Naive thymus-derived CD4-positive, alpha-beta T cell (primary cell): ENCODE measurements at places on chromosomes 1 and 21.

GRCh38 chr1:68201546-68202238 is 30.6 kb downstream of the WLS start:
- DNase-seq: no peak

GRCh38 chr1:8825985-8826481 is 8.6 kb upstream of the RERE start:
- DNase-seq: no peak

DNA sequence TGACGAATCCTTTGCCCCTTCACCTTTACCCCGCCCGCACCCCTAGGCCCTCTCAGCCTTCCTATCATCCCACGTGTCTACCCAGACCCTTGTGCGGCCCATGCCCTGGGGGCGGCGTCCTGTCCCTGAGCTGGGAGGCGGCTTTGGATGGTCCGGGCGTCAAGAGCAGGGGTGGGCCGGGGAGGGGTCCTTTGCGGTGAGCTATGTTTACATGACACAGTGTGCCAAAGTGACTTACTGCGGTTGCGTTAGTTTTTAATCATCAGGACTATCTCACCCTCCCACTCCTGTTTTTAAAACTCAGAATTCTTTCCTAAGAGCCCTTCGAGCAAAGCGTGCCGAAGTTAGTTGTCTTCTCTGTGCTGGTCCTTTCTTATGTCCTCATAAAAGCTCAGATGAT is 144.6 kb downstream of the PGBD5 start:
- no peak for DNase-seq

DNA sequence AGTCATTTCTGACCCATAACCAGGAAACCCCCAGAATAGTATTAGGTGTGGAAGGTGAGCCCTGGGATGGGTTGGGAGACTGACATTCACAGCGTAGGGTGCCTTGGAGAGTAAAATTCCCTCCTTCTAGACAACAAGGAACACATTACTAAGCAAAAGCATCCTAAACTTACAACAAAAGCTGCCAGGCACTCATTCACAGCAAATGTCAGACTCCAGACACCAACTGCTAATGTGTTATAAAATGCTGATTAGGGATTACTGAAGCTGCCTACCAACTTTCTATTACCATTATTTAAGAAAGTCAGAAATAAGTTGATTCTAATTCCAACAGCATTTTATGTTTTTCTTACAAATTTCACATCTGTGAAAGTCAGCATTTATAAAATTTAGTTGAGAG is 40.0 kb upstream of the C1orf87 start:
- DNase-seq: no peak

DNA sequence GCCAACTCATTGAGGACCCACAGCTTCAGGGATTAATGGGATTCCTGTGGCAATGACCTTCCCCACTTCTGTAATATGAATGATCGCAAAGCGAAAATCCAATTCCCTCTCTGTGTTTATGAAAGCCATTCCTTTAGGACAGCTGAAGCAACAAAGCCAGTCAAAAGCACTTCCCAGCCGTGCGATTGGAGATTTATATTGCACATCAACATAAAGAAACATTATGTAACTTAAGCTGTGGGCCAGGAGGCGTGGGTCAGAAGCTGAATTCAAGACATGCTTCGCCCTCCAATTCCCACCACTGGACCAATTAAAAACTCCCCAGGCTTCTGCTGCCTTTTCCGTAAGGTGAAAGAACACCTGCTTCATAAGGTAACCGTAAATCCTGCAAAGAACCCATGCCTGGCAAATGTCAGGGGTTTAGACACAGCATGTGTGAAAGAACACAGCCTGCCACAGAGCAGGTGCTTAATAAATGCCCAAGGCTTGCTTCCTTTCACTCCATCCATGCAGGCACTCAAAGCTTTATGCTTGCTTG is 138.9 kb upstream of the SOD1 start:
- no peak for DNase-seq
